ENCODE measurements at places on chromosomes 13 and 19.

DNA sequence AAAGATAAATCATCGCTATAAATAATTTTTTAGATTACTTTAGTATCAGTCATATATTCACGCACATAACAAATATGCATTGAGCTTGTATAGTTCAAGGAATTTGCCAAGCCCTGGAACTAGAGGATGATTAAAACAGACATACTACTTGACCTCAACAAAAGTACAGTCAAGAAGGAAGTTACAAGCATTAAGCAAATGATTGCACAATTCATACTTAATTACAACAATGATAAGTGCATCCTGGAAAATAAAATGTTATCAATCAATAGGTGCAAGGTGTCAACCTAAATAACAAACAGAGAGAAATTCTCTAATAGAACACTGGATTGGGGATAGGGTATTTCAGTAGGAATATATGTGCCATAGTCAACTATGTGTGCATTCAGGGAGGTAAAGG is 491.2 kb downstream of the GPC5 start:
- no peak for DNase-seq

DNA sequence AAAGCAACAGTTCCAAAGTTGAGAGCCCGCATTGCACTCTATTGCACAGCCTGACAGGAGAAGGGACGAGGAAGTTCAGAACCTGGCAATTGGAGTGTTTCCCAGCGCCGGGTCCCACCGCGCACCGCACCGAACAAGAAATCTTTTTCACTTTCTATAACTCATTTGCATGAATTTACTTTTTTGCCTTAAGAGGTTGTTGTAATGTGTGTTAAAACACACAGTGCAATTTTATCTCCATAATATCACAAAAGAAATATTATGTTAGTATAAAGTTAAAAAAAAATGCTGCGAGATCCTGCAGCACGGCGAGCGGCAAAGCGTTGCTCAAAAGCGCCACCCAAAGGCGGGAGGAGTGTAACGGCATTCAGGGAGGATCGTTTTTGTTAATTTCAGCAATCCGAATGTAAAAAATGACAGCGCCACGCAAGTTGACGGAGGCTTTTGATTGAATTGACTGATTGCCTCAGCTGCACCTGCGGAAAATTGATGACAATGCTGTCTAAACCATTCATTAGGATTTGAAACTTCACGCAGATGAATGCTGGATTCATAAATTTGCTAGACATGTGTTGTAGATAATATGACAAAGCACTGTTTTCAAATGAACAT is 303.6 kb upstream of the ZNF507 start:
- no peak for DNase-seq

GRCh38 chr13:67390462-67391086 is 160.4 kb upstream of the PCDH9 start:
- no peak for DNase-seq

- peak; percentile 92 for DNase-seq
Observed at GRCh38 chr13:45500492-45501174, 35.9 kb downstream of the COG3 start.

- no peak for DNase-seq
Observed at GRCh38 chr19:2479556-2480194, 3.7 kb downstream of the GADD45B start.

DNA sequence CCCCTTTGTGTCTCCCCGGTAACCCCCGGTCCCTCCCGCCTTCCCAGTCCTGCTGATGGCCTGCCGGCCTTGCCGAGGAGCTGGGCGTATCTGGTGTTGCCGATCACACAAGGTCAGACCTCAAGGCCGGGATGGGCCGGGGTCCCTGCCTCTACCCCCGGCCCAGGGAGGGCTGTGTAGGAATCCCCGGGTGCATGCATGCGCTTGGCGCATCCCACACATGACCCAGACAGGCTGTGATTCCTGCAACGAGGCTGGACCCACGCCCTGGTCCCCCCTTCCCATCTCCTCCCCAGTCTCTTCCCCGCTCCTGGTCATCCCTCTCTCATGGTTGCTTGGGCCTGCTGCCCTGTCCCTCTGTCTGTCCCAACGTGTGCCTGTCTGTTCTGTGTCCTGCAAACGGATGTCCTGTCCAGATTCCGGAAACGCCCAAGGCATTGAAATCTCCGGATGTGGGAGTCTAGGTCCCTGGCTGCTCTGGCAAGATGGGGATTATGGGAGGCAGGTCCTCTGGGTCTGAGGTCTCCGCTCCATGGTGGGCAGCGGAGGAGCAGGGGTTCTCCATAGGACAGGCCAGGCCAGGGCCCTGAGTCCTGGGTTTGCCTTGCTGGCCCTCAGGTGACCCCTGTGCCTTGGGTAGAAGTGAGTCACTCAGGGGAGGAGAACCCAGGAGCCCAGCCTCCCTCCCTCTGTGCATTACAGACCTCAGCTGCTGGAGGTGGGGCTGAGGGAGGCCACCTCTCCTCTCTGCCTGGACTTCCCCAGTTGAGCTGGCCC is 1.6 kb downstream of the PKN1 start:
- DNase-seq: peak; percentile 56

DNA sequence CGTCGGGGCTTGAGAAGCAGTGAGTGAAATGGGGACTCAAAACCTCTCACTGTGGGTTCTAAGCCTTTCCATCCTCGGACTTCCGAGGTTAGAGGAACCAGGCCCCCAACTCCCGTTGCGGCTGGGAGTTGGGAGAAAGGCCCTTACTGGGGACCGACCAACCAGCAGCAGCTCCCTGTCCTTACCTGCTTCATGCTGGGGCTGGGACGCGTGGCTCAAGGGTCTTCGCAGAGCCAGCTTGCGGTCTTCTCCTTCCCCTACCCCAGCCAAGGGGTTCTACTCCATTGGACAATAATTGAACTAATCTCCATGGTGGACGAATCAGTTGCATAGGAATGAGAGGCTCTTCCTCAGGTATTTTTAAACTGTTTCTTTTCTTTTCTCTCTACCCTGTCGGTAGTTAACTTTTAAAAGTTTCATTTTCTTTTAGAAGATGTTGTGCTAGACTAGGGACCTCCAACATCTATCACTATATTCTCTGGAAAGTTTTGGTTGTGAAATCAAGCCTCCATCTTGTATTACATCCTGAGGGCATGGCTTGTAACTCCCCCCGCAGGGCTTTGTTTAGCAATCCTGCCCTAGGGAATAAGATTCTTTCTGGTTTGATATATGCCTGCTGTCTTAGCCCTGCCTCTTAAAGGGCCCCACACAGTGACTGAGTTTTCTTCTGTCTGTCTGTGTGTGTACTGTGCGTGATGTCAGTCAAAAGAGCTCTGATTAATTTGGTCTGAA is 1027.1 kb upstream of the PCDH9 start:
- DNase-seq: no peak

GRCh38 chr13:94312511-94313216 is 166.8 kb downstream of the DCT start:
- no peak for DNase-seq

- DNase-seq: no peak
Observed at GRCh38 chr13:102799426-102800144, 666 bp downstream of the BIVM start.

DNA sequence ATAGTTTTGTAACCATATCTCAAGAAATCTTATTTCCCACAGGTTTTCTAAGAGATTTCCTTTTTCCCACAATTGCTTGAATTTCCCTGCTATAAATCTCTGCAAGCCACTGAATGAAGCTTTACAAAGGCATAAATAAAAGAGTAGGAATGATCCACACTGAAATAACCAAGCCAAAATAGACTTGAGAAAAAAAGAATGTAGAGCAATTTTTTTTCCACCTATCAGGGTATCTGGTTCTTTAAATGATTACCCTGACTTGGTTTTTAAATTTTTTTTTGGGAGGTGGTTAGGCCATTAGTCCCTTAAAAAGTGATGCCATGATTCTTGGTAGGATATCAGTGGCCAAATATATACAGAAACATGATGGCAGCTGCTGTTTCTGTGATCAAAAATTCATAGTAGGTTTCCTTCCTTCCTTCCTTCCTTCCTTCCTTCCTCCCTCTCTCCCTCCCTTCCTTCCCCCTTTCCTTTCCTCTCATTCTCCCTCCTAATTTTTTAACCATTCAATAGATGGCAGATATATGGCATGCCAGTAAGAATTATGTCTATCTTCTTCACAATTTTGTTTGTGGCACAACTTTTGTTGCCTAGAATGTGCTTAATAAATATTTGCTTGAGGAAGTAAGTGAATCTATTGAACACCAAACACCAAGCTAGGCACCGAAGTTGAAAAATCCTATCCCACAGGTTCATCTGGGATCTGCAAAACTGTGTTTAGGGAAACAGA is 233.7 kb downstream of the LHFPL6 start:
- no peak for DNase-seq

DNA sequence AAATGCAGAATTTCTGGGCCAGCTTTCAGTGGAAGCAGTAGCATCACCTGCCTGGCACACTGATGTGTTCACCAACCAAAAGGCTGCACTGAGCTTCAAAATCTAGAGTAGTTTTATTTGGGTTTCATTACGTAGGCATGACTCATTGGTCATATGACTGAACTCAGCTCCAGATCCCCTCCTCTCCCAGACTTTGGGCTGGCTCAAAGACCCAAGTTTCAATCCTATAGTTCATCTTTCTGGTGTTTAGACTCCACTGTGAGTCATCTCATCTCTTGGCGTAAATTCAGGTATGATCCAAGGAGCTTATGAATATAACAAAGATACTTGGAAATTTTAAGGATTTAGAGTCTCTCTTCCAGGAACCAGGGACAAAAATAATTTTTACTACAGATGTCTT is 17.7 kb downstream of the ZMYM5 start:
- peak; percentile 93 for DNase-seq

GRCh38 chr13:113948034-113948742 is 25.7 kb downstream of the C13orf46 start:
- no peak for DNase-seq

DNA sequence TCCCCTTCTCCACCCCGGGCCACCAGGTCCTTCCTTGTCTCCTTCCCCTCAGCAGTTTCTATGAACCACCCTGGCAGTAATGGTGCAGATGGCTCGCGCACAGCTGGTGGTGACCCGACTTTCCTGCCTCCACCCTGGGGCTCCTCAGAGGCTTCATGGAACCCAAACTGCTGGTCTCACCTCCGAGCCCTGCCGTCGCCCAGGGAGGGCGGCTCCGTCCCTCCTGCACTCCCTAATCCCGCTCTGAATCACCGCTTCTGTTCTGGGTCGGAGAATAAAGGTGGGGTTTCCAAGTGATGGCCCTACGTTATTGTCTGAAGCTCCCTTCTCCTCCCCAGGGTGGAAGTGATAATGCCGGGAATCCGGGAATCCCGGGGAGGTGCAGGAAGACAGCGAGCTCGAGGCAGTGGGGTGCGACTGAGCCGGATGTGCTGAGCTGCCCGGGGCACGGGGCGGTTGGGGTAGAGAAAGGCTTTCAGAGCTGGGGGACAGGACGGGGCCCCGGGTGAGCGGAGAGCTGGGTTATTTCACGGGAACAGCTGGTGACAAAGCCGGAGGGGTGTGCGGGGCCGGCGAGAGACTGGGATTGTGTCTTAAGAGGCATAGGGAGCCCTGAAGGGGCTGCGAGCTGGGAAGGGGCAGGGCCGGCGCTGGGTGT is 711 bp downstream of the FUT2 start:
- DNase-seq: no peak

- peak; percentile 27 for DNase-seq
Observed at GRCh38 chr19:33125929-33126388, 6.0 kb upstream of the WDR88 start.

- peak; percentile 90 for DNase-seq
Observed at GRCh38 chr13:27043013-27043412, 128.6 kb downstream of the USP12 start.

DNA sequence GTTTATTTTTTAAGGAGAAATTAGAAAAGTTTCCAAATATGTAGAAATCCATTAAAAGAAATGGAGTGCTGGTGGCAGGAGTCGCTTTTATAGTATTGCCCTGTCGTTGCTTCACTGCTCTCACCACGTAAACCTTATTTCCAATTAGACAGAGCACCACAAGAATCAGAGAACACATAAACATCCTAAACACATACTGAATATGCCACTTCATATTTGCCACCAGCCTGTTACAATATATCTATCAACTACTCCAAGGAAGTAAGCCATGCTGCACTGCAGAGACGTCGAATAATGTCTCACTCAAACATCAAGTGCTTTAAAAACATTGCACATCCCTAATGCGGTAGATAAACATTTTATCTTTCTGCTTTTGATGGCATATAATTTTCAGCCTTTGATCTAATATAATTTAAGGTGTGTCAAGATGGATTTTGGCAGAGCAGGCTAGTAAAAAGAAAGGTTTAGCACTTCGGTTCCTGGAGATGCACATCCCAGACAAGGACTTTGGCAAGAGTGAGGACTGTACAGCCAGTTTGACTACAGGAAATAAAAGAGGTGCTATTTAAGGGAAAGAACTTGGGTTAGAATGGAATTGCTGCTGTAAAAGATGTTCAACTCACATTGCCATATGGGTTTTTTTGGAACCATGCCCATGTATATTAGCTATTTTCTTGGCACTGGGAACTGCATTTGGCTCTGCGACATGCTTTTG is 932.3 kb downstream of the EFNB2 start:
- DNase-seq: no peak

DNA sequence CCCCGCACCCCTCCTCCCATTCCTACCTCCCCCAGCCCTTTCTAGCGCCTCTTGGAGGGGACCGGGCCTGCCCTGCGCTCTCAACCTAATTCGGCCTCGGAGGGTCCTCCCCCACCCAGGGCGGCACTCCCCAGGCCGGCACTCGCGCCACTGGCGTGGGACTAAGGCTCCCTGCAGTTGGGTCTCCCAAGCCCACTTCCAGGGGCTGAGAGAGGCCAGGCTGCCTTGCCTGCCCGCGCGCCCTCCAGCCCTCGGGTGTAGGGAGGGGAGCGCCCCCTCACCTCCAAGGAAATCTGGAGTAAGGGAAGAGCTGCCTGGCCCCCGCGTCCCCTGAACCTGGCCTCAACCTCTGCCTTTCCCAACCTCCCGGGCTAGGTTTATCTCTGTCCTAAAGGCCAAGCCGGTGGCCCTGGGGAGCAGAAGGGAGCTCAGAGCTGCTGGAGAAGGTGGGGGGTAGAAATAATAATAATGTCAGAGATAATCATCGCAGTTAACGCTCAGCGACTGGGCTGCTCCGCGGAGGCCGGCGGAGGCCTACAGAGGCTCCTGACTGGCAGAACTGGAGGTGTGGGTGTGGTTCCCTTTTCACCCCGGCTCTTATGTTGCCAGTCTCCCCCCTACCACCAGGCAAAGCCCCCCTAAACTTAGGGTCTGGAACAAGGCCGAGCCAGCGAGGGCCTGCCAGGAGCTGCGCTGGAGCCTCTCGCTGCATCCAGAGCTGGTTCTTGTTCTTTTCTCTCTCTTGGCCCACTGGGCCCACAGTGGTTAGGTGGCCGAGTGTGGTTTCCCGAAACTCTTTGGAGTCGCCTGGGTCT is 9.6 kb downstream of the ZIC2 start:
- no peak for DNase-seq

Data from non-pigmented ciliary epithelial cell (primary cell).